ENCODE measurements at places on chromosomes 7 and 10. TPM values are rescaled to one million over a fixed set of nuclear protein-coding genes. Genes with fewer than 3 reads are reported as not detected.

DNA sequence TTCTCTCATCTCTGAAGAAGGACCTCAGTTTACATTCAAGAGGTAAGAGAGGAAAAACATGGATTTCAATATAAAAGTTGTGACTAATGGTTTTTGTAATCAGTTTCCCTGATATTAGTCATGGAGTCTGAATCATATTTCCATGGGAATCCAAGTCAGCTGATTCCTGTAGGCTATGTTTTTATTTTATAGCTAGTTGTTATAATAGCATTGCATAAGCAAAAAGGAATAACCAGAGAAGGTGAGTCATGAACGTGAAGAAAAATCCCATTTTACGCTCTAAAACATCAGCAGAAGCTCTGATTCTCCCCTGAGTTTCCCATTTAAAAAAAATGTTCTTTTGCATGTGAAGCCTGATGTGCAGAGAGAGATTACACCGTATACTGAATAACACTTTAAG, 299.3 kb downstream of the SFMBT2 start:
- DNase-seq = no peak

The CAV2 gene
- 100 TPM for polyA plus RNA-seq

DNA sequence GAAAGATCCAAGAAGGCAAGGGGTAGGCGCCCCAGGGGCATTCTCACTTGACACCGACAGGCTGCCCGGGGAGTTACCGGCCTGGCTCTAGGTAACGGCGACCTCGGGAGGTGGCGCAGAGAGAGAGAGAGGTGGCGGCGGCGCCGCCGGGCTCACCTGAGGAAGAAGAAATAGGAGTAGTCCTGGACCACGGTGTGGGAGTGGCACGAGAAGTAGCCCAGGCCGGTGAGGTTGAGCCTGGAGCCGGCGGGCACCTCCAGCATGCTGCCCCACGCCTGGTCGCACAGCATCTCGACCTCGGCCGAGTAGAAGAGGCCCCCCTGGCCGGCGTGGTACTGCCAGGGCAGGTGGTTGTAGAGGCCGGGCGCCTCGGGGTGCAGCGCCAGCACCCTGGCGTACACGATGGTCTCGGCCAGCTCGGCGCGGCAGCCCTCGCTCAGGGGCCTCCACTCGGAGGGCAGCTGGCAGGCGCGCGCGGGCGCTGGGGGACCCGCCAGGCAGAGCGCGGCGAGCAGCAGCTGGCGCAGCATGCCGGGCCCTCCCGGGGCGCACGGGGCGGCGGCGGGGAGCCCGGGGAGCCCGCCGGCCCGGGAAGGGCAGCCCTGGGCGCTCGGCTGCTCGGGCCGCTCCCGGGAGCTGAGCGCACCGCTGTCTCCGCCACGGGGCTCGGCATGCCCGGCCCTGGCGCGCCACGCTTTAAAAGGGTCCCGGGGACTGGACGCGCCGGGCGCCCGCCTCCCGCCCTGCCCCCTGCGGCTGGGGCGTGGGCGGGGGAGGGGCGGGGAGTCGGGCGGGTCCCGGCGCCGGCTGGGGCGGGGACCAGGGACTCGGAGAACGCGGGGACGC, at the start of gene CCDC3:
CCDC3 (minus strand) TSS at position 673 of the 846 bp plus-strand sequence; CDS start at position 530, 143 bp downstream.
- DNase-seq = no peak

DNA sequence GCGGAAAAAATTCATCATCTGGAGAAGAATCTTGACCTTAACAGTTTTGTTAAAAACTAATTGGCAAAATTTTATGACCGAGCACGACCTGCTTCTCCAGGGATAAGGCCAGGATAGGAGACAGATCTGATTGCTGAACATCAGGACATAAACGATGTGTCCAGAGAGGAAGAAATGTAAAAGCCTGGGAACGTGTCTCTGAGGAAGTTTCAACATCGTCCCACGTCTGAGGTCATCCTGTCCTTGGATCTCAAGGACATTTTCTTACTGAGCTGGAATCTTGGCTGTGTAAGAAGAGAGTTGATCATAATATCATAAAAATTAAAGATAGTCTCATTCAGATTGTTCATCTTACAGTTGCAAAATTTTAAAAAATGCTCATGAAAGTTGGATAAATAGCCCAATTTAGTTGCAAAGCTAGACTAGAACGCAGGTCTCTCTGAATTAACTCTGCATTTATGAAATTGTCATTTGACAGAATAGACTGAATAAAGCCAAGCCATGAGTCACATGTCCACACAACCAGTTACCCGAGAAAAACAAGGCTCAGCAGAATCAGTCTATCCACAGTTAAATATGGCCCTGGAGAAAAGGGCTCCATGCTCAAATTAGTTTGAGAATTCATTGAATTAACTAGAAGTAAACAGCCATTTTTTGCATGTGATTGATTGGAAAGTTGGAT, 120.0 kb upstream of the EGFR start:
- DNase-seq = no peak

DNA sequence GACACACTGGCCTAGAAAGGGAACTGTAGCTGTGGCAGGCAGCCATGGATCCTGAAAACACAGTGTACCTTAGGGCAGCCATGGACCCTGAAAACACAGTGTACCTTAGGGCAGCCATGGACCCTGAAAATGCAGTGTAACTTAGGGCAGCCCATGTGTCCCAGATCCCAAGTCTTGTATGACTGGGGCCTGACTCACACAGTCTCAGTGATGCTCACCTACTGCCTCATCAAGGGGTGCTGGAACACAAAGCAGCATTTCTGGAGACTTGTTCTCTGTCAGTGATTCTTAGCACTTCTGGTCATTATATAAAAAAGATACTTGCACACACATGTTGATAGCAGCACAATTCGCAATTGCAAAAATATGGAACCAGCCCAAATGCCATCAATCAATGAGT, 70.2 kb upstream of the LAMB4 start:
- no peak for DNase-seq

Measured in right lung (tissue), 10 donors.